ENCODE measurements at places on chromosomes 7 and 10.

- peak; percentile 25 for DNase-seq
Measured at GRCh38 chr10:2214092-2214491, 476.8 kb upstream of the ADARB2 start.

GRCh38 chr7:139602143-139602722 lies 78.7 kb downstream of the CLEC2L start:
- no peak for DNase-seq

DNA sequence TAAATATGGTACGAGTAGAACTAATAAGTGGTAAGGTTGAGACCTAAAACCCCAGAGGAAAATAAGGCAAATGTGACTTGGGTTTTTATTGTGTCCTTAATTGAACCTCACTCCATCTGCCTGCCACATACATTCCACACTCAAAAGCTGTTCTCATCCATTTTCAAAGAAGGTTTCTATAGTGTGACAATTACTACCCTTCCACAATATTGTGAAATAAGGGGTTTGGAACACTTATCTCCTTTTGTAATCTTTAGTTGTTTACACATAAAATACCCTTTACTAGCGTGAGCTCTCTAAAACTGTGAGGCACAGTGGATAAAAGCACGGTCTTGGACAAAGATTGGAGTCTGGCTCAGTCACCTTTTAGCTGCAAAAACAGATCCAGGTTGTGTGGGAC lies 166.6 kb downstream of the THSD7A start:
- DNase-seq: no peak

DNA sequence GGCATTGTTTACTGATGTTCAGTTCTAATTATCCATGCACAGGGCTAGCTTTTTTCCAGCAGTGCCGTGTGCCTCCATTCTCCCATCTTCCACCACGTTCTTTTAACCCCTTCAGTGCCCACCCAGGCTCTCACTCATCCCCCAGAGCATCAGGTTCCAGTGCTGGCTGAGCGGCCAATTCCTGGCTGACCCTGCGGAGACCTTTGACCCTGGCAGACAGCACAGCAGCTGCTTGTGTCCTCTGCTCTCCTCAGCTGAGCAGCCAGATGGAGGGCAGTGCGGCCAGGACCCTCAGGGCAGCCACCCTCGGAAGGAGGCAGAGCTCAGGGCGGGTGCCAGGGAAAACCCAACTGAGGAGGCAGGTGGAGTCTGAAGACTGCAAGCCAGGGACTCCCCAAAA lies 48.4 kb downstream of the ZNF503 start:
- no peak for DNase-seq

DNA sequence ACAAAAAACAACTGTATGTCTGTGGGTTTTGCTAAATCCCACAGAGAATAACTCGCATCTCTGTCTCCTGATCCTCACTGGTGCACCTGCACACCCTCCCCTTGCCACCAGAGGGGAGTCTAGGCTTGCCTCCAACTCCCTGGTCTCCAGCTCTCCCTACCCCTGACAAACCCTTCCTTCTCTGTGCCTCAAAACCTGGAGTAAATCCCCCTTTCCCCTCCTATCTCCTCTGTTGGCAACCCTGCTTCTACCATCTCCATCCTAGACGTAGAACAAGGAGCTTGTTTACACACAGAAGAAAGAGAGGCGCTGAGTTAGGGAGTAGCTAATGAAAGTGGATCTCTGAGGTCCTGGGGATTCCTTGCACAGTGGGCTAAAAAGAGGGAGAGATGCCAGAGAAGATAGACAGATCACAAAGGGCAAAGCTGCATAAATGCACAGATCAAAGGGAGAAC lies 6.0 kb downstream of the MBLAC1 start:
- DNase-seq: peak; percentile 72

DNA sequence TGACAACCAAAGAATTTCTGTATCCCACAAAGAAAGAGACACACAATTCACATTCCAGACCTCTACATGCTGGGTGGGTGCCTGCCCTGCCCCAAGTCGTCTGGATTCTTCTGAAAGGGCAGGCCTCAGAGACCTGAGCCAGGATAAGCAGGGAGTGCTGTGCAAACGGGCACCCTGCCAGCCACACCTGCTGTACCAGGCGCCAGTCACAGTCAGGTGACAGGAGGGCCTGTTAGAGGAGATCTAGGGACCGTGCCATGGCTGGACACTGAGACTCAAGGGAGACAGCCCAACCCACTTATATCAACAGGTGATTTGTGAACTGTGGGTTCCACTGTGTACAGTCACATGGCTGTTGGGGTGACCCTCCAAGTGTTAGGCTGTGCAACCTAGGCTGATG lies 103.1 kb upstream of the AFAP1L2 start:
- peak; percentile 88 for DNase-seq

- no peak for DNase-seq
Measured at GRCh38 chr7:18400726-18401125, 94.8 kb upstream of the HDAC9 start.

GRCh38 chr10:88374392-88375175 lies 208.5 kb downstream of the RNLS start:
- no peak for DNase-seq

DNA sequence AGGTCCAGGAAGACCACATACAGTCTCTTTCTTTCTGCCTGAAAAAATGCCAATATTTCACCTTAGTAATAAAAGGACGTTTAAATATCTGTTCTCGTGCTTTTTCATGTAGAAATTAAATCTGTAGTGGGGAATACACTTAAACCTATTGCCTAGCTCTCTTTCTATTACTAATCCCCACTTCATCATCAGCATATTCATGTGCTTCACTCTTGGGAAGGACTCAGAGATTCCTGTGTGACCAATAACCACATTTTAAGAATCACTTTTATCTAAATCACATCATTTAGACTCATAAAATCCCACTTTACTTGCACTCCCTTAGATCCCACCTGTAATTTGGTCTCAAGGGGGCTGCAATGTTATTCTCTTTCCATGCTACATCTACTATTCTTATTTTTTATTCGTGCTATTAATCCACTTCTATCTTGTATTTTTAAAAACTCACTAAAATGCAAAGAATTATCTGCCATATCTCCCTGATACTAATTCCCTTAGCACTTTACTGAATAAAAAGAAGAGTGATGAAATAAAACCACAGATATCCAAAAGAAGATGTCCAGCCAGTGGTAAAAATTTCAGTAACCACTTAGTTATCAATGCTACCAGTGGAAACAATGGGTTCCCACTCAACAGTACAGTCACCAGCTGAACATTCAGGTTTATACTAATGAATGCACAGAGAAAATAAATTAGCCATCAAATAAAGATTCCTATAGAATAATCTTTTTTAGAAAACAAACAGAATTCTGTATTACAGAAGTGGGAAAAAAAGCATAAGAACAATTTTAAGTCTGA lies 102.1 kb downstream of the PPP1R17 start:
- no peak for DNase-seq

GRCh38 chr7:44112231-44112996 lies 8.3 kb downstream of the AEBP1 start:
- peak; percentile 67 for DNase-seq

- DNase-seq: no peak
Measured at GRCh38 chr10:43047288-43047970, 29.4 kb upstream of the RET start.

- no peak for DNase-seq
Measured at GRCh38 chr7:87337331-87337730, 8.1 kb upstream of the CROT start.

DNA sequence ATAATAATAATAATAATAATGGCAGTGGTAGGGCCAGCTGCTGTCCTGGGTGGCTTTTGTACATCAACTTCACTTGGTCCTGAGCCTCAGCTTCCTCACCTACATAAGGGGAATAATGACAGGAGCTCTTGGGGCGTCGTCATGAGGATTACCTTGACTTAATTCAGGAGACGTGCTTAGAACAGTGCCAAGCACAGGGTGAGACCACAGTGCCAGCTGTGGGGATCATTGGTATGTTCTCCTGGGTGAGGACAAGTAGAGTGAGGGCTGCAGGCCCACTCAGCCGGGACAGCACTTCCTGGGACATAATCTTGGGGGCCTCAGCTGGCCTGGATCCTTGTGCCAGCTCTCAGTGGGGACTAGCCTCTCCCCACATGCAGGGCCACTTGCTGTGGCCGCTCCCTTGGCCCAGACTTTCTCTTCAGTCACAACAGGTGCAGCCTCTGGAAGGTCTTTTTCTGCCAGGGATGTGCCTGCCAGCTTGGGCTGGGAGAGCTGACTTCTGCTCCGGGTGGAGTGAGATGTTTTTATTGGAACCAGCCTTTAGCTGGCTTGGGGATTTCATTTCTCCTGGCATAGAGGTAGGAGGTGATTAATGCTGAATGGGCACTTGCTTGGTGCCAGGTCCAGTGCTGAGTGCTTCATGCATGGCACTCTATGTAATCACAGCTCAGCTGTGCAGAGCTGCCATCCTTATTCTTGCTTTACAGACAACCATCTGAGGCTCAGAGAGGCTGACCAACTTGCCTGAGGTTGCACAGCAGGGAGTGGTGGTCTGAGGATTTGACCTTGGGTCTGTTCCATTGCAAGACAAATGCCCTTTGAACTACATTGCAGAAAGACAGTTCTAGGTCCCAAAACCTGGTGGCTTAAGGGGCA lies 45.3 kb downstream of the TSPAN15 start:
- DNase-seq: no peak

DNA sequence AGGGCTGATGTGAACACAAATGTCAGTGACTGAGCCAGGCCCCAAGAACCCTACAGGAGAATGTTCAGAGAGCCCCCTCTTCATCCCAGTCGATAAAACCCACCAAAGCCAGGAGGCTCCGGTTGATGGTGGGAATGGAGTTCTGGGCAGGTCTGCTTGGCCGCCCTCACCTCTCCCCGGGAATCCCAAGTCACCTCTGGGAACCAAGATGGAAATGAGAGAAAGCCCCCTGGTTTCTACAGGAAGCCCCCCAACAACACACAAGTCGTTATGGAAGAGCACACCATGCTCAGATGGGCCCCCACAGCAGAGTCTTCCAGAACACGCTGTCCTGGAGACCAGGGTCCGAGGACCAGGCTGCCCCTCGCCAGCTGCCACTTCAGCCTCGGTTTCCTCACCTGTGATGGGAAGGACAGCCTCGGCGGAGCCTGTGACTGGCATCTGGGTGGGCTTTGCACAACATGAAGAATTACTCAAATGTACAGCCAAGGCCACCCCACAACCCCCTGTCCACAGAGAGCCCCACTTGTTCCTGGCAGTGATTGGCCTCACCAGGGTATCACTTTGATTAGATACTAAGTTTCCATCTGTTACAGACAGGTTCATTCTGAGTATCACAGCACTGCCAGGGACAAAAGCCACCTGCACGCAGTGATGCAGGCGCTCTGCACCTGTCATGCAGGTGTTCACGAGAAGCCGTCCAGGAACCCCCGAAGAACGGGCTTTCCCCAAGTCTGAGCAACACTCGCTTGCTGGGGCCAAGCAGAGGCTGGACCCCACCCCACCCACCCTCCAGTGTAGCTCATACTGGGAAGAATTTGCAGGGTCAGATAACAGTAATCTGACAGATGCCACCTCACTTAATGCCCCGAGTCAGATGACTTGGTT lies 57.6 kb downstream of the MKI67 start:
- DNase-seq: no peak

DNA sequence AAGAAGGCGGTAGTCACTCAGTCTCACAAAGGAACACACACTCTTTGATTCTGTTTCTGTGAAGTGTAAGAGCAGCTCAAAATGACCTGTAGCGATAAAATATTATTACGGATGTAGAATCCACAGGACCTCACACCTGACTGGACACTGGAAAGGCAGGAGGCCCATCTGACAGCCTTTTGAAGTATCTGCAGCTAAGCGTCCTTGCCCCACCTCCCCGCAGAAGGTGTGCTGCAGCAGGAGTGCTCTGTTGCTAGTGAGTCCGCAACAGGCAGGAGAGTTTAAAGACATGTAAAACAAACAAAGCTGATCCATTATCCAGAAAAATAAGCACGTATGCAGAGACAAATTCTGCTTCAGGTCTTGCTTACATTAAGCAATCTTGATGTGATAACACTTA lies 355.5 kb downstream of the GPR158 start:
- DNase-seq: no peak

DNA sequence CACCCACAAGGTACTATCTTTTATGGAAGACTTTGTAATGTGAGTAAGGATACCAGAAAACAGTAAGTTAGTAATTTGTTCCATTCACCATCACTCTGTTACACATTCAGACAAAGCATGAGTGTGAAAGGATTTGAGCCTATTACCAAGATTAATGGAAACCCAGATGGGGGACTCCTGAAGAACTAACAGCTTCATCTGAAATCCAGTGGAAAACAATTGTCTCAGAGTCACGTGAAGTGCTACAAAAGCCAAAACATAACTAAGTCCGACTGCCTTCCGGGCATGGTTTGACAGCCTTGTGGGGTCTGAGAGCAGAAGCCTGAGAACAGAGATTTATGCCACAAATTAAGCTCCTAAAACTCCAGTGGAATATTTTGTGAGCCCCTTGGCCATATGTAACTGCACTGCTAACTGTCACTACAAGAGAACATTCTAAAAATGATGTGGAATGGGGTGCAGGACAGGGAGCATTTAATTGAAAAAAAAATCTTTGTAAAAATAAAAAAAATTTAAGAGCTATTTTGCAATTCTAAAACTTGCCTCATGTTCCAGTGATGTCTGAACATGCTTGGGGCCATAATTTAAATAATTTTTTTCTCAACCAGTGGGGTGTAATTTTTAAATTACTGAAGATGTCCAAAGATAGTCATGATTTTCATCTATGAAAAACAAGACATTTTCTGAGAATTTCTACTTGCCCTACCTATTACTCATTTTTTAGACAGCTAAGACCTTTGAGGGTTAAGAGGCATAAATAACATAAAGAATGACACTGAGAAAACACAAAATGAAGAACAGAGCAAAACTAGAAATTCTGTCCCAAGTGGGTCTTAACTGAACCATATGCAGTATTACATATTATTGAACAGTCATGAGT lies 555.0 kb downstream of the INHBA start:
- no peak for DNase-seq

GRCh38 chr7:155864991-155865690 lies 52.9 kb upstream of the SHH start:
- DNase-seq: no peak

DNA sequence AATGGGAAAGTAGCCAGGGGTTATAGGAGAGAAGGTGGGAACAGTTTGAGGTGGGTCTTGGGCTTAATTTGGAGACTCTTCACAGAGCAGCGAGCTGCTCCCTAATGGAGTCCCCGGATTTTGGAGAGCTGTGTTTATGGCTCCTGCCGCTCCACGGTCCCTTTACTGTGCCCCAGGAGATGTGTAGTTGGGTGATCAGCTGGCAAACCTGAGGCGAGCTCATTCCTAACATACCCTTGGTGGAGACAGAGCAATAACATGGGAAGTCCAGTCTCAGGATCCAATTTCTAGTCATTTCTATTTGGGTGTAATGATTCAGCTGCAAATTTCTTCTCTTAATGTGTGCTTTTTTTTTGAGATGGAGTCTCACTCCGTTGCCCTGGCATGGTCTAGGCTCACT lies 1.5 kb downstream of the GARIN1A start:
- DNase-seq: no peak

- no peak for DNase-seq
Measured at GRCh38 chr7:13687500-13687899, 302.0 kb downstream of the ETV1 start.

- DNase-seq: no peak
Measured at GRCh38 chr10:126561921-126562680, 108.4 kb downstream of the C10orf90 start.

- no peak for DNase-seq
Measured at GRCh38 chr10:101835362-101835761, 8.2 kb downstream of the KCNIP2 start.

- DNase-seq: no peak
Measured at GRCh38 chr10:114681542-114681941, 23.5 kb upstream of the ABLIM1 start.
